ENCODE measurements at places on chromosomes 6 and 20.
A peak's percentile ranks its signal among the peaks of the same experiment; 100 is the strongest.

- no peak for ATAC-seq
Measured at GRCh38 chr6:141653590-141653989, 479.1 kb upstream of the GJE1 start.

GRCh38 chr6:142356201-142356883, 54.5 kb downstream of the ADGRG6 start:
- no peak for ATAC-seq

DNA sequence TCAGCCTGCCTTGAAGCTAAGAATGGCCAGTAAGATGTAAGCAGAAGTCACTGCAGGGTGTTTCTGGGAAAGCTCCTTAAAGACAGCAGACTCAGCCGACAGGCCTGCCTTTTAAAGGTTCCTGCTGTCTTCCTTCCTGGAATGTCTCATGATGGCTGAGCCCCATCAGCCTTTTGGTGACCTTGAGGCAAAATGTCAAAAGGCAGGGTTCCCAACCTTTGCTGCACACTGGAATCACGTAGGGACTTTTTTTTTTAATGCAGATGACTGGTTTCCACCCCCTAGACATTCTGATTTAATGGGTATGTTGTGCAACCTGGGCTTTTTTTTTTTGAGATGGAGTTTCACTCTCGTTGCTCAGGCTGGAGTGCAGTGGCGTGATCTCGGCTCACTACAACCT, 11.6 kb downstream of the MDGA1 start:
- ATAC-seq: no peak

DNA sequence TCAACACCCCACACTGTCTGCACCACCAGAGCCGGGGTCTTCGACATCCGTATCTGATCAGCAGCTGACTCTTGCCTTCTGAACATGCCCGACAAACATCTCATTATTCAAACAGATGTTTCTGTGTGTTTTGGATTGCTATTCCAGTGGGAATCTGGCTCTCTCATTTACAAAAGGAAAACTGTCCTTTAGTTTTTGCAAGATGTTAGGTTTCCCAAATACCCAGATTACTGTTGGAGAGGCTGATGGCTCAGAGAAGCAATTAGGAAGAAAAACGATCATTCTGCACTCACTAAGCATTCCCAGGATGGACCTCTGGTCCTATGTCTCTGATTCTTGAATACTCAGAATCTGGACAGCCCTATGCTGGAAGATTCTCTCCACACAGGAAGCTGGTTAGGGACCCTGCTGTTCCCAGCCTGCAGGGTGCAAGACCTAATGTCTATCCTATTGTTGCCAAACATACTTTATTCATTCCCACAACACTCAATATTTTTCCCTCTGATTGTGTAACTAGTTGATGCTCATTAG, 532.9 kb downstream of the CDH26 start:
- no peak for ATAC-seq

DNA sequence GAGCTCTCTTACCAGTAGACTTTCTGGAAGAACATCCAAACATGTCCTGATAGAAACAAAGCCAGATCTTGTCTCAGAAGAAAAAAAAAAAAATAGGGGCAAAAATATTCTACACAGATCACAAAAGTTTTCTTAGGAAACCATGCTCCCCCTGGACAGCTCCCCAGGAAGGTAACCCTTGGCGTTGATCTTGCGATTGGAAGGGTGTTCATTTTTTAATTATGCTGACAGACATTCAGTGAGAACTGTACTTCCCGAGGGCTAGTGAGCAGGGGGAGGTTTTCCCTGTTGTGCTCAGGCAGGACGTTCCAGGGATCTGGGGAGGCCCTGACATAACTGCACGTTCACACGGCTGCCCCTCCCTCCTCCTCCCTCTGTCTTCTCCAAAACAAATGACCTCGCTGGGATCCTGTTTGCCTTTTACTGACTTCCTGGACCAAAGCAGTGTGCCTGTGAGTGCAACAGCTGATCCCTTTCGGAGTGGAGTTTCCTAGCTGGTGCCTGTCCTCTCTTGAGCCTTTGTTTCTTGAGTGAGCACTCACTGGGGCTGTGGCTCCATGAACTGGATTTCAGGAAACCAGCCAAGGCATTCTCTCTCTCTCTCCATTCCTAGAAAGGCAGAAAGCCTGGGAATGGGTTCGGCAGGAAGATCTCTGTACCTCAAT, 46.7 kb downstream of the MARCKS start:
- no peak for ATAC-seq

DNA sequence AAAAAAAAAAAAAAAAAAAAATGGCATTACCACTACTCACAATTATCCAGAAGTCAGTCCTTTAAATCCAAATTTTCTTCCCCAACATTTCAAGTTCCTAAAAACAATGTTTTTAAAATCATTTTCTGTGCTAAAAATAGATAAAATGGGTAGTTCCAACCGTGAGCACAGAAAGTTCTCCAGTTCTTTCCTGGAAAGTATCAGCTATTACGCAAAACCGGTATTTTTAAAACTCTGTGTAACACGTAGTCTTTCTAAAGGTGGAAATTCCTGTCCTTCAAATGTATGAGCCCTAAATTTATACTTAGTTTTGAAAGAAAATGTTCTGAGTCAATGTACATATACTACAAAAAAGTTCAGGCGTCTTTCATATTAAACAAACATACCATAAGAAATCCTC, 83.5 kb upstream of the SCAF8 start:
- ATAC-seq: no peak

- ATAC-seq: no peak
Measured at GRCh38 chr6:66478705-66479104, 771.7 kb upstream of the EYS start.

GRCh38 chr6:5584078-5584482, 322.8 kb downstream of the FARS2 start:
- ATAC-seq: no peak

DNA sequence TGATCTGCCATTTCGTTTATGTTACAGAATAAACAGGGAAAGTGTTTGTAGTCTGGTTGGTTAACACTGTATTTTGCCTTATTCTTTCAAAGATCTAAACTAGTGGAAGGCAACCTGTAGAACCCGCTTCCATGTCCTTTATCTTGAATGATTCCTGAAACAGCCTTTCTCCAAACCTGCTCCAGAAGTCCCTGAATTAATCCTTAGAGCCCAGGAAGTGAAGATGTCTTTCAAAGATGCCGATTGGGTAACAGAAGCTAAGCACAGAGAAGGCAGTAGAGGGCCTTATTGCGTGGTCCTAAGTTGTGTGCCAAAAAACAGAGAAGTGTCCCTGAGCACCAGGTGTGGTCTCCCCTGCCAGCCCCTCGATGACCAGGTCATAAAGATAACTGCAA, 19.2 kb upstream of the ZSCAN16 start:
- ATAC-seq: peak; percentile 39

GRCh38 chr6:96235927-96236326, 220.2 kb downstream of the FUT9 start:
- no peak for ATAC-seq

- no peak for ATAC-seq
Measured at GRCh38 chr6:108210556-108210955, 44.7 kb downstream of the NR2E1 start.

Measured in stimulated activated memory B cell treated with anti-CD40 and anti-IgM and Interleukin-4, amounts not matched to agents 10 μg/mL and 1 μg/mL and 100 μg/mL, for 72 hours (primary cell).